AG04449 (cell line): ENCODE measurements at places on chromosomes 12 and 14.

GRCh38 chr12:96335270-96335669 is 65.0 kb downstream of the CDK17 start:
- no peak for DNase-seq

DNA sequence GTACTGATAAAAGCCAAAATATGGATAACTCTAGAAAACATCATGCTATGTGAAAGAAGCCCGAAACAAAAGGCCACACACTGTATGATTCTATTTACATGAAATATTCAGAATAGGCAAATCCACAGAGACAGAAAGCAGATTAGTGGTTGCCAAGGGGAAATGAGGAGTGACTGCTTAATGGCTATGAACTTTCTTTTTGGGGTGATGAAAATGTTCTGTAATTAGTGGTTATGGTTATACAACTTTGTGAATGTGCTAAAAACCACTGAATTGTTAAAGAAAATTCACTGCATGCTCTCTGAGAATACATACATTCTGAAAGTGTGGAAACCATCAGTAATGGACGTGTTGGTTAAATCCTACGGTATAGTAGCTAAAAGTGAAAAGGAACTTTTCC is 39.9 kb upstream of the STON2 start:
- no peak for DNase-seq

GRCh38 chr12:98319716-98320425 is 195.5 kb upstream of the TMPO start:
- DNase-seq = no peak

DNA sequence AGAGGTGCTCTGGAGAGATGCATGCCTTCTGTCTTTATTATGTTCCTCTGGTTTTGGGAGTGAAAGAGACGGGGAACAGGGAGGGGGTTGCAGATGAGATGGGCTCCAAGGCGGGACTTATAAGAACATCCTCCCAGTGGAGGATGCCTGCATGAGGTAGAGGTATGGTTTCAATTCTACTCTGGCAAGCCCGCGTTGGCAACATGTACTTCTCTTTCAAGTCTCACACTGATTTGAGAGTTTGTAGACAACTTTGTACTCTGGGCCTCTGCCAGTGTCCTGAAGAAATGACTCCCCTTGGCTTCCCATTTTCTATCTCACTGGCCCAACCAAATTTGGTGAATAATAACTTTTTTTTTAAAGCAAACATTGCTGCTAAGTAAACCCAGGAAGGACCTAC is 121.3 kb downstream of the C12orf75 start:
- DNase-seq = no peak

- no peak for DNase-seq
Measured at GRCh38 chr12:57674691-57675090, 19.2 kb upstream of the OS9 start.

DNA sequence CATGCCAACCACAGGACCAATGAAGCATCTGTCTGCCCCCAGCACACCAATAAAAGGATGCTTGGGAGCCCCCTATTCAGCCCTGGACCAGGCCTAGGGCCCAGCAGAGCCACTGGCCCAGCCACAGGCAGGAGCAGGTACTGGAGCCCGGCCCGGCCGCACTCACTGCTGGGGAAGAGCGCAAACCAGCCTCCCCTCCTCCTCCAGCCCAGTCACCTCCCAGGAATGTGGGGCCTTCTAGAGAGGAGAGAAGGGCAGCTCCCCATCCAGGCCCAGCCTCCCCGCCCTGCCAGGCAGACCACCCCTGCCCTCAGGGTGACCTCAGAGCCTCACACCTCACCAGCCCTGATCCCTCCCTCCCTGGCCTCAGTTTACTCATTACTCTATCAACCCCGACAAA is 56.2 kb downstream of the CCNK start:
- peak; percentile 41 for DNase-seq
